Fibroblast of upper back skin (primary cell): ENCODE measurements at places on chromosomes 7 and 10.

DNA sequence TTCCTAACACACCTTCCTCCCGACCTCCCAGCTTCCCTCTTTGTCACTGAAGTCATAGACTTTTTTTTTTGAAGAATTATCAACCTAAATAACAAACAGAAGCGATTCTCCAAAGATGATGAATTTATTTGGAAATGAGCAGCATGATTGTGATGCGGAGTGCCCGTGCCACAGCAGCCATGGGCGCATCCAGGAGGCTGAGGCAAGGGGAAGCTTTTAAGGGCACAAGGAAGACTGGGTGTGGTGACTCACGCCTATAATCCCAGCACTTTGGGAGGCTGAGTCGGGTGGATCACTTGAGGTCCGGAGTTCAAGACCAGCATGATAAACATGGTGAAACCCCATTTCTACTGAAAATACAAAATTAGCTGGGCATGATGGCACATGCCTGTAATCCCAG, 16.2 kb upstream of the GIMAP8 start:
- no peak for DNase-seq

DNA sequence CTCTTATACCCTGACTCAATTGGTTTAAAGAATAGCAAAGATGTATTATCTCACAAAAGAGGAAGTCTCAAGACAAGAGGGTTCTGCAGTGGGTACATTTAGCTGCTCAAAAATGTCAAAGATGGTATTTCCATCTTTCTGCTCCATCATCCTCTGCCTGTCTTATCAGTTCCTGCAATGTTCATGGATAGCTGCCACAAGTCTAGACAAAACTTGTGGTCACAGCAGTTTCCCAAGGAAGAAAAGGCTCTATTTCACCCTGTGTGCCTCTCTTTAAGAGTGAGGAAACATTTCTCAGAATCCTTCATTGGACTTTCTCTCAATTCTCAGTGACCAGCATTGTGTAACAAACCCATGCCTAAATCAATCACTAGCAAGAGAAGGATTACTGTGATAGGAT, 634.2 kb upstream of the AUTS2 start:
- DNase-seq, result peak; percentile 79

- no peak for DNase-seq
Measured at GRCh38 chr7:33129806-33130153, 416 bp downstream of the BBS9 start.

- no peak for DNase-seq
Measured at GRCh38 chr7:50448823-50449222, 1.3 kb downstream of the FIGNL1 start.
